ENCODE measurements at places on chromosomes 12 and 14.

- DNase-seq: no peak
These were observed 87.9 kb downstream of the ATP23 start for GRCh38 chr12:58029260-58029659.

- no peak for DNase-seq
These were observed 612.5 kb upstream of the TMEM132C start for GRCh38 chr12:127654383-127654985.

GRCh38 chr14:81474148-81474492 is 59.5 kb downstream of the SEL1L start:
- no peak for DNase-seq

DNA sequence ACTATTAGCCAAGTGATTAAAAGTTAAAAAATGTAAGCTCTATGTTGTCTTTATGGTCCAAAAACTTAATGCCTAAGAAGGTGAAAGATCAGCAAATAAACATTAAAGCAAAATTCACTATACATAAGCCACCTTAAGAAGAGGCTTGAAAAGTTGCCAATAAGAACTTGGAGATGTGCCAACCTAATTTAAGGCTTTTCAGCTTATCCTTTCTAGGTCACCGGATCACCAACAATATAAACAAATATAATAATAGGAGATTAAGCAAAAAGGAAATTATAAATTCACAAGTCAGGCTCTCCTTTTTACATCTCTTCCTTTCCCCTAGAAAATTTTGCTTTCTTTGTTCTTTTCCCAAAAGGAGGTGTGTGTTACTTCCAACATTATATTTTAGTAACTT is 30.9 kb downstream of the SLC2A3 start:
- DNase-seq: no peak

DNA sequence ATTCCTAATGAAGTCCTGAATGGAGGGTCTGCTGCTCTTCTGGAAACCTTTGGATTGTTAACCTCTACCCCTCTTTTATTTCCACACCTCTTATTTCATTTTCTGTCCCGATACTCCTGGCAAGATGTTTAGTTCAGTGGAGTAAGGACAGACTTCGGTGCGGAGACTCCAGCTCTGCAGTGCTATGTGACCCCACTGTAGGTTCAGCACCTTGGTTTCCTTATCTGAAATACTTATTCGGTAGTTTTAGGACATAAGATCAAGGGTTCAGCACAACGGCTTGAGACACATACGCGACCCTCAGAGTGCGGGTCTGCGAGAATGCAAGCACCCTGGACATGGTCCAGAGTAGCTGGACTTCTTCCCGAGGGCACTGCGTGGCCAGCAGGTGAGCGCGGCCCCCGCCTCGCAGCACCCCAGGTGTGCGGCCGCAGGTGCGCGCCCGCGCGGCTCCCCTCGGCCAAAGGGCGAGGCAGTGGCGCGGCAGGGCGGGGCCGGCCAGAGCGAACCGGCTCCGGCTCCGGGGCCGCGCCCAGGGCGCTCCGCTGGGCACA is 465 bp upstream of the FGD4 start:
- no peak for DNase-seq

- DNase-seq: no peak
These were observed 1.5 kb downstream of the CHD4 start for GRCh38 chr12:6605421-6606330.

DNA sequence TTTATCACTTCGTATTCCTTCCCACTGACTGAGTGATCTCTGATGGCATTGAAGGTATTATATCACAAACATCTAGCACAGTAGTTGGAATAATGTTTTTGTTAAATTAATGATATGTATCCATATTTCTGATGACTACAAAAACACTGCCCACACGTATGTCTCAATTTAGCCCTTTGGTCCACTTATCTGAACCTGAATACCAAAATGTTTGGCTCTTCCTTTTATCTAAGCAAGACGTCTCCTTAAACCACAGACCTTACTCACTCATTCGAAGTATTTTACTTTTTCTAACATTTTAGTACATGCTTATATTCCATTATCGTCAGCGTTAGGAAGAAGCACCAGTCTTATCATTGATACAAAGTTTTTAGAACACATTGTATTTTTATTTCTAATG is 126.4 kb downstream of the PIK3C2G start:
- no peak for DNase-seq

GRCh38 chr12:53676656-53677015 is 753 bp upstream of the ATP5MC2 start:
- no peak for DNase-seq

GRCh38 chr14:72528863-72529175 is 365.1 kb downstream of the DPF3 start:
- DNase-seq: no peak

- DNase-seq: no peak
These were observed 71.5 kb downstream of the RESF1 start for GRCh38 chr12:32030676-32031075.

DNA sequence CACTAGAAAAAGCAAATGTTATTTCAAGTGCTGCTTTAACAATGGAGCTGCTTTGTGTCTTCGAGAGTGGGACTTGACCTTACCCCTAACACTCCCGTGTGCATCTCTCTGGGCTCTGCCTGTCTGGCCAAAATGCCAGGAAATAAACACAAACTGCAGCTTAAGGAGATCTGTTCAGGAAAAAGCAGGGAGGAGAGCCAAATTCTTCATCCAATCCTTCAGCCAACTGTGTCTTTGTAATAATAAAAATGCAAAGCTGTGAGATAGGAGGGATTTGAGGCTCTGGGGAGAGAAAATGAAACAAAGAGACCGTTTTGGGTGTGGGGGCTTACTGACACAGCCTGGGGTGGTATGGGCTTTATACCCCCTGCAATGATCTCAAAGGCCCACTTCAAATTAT is 85.8 kb upstream of the WSCD2 start:
- no peak for DNase-seq

DNA sequence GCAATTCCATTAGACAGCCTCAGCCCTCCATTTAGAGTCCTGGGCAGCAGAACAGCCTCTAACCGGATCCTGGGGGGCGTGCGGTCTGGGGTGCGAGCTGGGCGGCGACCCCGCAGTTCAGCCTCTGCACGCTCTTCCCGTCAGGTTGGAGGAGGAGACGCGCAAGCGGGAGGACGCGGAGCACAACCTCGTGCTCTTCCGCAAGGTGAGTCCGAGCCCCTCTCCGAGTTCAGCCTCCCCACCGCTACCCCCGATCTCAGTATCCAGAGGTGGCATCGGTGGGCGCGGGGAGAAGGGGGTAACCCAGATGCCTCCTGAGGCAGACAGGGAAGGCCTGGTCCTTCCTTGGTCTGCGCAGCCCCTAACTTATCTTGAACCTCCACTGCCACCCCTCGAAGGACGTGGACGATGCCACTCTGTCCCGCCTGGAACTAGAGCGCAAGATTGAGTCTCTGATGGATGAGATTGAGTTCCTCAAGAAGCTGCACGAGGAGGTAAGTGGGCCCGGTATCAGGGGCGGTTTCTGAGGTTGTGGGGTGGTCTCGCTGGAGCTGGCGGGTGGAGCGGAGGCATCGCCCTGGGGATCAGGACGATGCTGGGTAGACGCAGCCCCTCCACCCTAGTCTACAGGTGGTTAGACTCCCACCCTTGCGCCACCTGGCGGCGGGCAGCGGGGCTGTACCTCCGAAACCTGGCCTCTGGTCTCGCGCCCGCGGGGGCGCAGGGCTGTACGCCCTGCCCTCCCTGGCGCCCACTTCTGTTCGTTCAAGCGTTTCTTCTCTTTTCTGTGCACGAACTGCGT is 1.3 kb downstream of the PRPH start:
- no peak for DNase-seq

GRCh38 chr14:75461303-75461702 is 33.5 kb downstream of the JDP2 start:
- no peak for DNase-seq

DNA sequence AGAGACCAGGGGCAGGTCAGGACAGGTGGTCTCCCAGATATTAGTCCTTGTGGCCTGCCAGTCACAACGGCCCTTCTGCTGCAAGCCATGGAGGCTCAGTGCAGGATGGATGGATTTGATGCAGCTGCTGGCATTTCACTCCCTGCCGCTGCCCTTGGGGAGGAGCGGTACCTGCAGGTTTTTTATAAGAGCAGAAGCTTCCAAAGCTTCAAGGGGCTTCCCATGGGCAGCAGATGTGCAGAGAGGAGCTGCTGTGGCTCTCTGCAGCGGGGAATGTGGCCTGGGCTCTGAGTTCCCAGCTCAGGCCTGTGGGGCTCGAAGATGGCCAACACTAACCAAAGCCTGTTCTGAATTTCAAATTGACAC is 379.3 kb downstream of the DPF3 start:
- no peak for DNase-seq

- DNase-seq: no peak
These were observed 21.5 kb downstream of the FZD10 start for GRCh38 chr12:130183585-130184370.

- DNase-seq: no peak
These were observed 8.0 kb downstream of the ASCL1 start for GRCh38 chr12:102965281-102966155.

- DNase-seq: no peak
These were observed at the start of gene AVPR1A for GRCh38 chr12:63150713-63151622. TSS of gene AVPR1A (minus strand) at chr12:63151201. CDS start at chr12:63150836, 365 bp downstream.

DNA sequence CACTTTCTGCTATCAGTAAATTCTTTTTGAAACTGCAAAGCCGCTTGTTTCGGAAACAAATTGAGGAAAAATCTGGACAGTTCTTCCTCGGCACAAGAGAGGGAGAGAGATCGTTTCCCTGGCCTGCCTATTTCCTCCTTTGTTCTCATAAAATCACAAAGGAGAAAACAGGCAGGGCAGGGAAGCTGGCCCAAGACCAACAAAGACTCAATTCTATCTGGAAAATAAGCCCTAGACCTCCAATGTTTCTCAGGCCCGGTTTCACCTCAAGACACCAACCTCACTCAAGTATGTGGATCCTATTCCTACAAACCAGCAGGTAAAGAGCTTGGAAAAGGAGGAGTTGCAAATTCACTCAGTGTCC is 19.5 kb downstream of the DICER1 start:
- no peak for DNase-seq

DNA sequence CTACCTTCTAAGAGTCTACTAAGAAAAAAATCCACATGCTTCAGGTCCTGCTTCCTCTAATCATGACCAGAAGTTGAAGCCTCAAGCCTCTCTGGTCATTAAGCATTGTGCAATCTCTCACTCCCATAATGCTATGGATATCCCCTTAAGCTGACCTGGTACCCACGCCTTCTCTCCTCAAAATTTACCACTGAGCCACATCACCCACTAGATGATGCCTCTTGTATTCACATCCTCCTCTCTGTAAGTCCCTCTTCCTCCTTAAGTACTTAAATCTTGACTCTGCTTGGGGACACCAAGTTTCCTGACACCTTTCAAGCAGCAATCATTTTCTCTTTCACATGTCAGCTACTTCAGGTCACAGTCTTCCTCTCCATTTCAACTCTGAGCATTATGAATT is 9.8 kb downstream of the GALNT4 start:
- no peak for DNase-seq

DNA sequence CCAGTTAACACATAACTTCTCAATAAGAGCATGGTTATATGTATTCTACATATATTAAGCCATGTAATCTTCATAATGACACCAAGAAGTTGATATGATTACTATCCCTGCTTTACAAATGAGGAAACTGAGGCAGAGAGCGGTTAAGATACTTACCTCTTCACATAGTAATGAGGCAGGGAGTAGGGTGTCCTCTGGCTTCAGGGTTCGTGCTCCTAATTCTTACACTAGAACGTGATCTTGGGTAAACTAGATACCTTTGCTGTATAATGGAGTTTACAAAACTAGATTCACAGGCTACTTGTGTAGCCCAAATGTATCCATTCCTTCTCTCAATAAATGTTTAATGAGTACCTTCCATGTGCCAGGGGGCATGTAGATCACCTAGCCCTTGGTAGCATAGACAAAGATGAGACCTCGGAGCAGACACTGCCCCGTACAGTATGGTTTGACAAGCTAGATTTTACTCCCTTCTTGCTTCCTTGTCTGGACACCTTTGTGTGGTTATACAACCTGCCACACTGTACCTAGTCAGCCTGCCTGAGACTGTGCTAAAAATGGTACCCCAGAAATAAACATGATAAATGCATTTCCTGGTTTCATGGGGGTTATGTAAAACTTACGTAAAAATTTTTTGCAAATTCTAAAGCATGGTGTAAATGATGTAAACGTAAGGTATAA is 991.8 kb downstream of the VRK1 start:
- DNase-seq: no peak

DNA sequence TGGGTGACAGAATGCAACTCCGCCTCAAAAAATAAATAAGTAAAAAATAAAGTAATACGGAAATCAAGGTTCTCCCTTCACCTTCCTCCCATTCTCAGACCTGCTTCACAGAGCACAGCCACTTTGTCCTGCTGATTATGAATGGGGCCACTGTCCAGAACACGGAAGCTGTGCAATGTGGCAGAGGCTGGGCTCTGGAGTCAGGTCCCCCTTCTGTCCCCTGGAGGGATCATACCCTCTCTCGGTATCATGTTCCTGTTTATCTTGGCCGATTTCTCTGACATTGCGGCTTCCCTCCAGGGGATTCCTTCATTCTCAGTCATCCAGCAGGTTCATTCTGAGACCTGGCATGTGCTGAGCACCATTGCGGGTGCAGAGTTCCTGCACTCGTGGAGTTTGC is 11.3 kb downstream of the PPP2R5C start:
- no peak for DNase-seq

DNA sequence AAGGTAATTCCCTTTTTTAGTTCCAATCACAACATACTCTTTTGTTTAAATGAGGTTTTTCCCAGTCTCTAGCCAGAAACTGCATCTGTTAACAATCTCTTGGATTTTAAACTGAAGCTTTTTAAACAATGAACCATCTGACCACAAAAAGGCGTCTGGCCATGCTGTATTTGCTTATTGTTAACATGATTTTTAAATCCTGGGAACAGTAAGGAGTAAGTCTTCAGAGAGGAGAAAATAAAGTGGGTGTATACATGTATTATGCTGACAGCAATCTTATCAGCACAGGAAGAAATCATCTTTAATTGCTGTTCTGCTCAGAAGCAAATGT is 106.2 kb downstream of the DAAM1 start:
- no peak for DNase-seq

DNA sequence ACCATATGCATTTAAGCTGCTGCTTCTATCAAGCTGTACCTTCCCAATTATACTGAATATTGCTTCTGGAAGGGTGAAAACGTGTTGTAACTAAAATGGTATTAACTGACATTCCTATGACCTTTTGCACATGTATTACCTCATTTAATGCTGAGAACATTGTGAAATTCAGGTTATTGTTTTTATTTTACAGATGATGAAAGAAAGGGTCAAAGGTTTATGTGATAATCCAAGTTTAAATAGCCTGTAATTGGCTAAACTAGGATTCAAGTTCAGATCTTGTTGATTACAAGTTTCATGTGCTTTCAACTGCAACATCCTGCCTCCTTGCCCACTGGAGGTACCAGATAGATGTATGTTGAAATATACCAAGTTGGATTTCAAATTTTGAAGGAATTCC is 433.3 kb upstream of the PRICKLE1 start:
- DNase-seq: no peak

Measured in stimulated activated CD4-positive, alpha-beta T cell treated with anti-CD3 and anti-CD28 coated beads, Interleukin-1b, Interleukin-23, amount 100 ng/mL, for 1 hour (primary cell).